ENCODE measurements at places on chromosomes 7 and 10.

GRCh38 chr10:92238054-92238585 is 52.8 kb downstream of the CPEB3 start:
- DNase-seq = no peak

DNA sequence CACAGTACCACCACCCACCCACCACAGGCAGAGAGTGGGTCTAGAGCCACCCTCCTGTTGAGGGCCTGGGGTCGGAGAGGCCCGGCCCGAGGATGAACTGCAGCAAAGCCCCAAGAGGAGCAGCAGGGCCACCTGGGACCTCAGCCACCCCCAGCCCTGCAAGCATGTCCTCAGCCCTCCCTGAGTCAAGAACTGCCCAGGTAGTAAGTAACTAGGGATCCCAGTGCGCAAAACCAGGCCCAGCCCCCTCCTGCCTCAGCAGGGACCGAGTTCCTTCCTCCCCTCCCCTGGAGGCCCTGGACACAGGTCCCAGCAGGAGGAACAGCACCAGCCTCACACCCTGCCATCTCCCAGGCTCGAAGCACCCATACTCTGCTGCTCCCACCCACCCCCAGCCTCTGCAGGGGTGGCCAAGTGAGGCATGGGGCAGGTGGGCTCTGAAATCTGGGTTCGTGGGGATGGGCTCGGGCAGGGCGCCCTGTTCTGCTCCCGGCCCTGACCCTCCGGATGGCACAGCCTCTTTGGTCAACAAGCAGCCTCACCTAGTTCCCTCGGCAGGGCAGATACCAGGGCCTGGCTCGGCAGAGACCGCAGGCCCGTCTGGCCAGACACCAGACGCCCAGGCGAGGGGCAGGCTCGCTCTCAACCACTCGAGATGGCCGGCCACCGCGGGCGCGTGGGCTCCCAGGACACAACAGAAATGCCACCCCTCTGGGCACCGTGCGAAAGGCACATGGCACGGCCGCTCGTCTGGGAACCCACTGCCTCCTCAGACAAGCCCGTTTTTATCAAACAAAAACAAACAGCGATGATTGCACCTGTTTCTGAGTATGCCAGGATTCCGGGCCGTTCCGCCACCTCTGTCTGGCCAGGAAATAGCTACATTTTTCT is 15.2 kb downstream of the PDGFA start:
- DNase-seq = no peak

GRCh38 chr7:129898007-129898406 is 54.8 kb downstream of the UBE2H start:
- DNase-seq = no peak

GRCh38 chr7:156192921-156193320 is 380.7 kb upstream of the SHH start:
- no peak for DNase-seq

- DNase-seq = no peak
Observed at GRCh38 chr10:123896246-123896927, 4.8 kb upstream of the CPXM2 start.

GRCh38 chr7:127907110-127908040 is 123.9 kb downstream of the LRRC4 start:
- no peak for DNase-seq

DNA sequence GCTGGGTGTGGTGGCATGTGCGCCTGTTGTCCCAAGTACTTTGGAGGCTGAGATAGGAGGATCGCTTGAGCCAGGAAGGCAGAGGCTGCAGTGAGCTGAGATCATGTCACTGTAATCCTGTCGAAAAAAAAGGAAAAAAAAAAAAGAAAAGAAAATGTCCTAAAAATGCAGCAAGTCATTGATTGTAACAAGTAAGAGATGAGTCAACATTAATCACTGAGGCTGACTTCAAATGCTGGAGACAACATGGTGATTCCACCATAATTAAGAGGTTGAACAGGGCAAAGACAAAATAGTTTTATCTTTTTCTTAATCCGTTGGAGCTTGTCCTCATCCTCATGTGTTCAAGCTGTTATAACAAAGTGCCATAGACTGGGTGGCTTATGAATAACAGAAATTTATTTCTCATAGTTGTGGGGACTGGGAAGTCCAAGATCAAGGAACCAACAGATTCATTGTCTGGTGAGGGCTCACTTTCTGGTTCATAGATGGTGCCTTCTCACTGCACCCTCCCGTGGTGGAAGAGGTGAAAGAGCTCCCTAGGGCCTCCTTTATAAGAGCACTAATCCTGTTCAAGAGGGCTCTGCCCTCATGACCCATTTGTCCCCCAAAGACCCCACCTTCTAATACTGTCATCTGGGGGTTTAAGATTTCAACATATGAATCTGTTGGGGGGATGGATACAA is 60.3 kb downstream of the TBXAS1 start:
- no peak for DNase-seq

- no peak for DNase-seq
Observed at GRCh38 chr10:4494551-4494950, 331.5 kb upstream of the AKR1E2 start.

DNA sequence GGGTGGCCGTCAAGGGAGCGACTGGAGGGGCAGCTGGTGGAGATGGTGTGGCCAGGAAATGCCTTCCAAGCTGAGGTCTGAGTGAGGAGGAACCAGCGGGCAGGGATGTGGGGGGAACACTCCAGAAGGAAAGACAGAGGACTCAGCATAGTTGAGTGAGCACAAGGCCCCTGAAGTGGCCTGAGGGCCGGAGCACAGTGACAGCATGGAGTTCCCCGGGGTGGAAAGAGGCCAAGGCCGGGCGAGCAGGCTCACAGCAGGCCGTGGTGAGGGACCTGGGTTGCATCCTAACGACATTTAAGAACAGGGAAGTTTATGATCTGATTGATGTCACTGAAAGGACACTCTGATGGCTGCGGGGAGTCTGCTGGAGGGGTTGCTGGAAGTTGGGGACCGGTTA is 48.0 kb downstream of the HTRA1 start:
- DNase-seq = no peak

DNA sequence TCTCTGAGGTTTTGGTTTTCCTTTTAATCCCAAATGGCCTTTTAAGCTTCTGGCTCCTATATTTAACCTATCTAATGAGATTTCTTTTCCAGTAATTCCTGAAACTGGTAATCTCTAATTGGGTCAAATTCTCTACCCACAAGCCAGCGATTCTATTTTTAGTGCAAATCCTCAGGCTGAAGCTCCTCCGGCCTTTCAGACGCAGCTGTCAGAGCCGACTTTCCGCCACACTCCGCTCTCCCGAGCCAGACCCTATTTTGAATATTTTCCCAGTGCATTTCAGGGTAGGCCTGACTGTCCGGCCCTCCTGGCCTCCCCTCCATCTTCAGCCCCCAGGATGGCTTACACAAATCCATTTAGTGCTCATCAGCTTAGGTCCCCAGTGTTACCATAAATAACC is 9.7 kb upstream of the ADCY1 start:
- no peak for DNase-seq

- DNase-seq = no peak
Observed at GRCh38 chr10:46523962-46524471, 32.4 kb downstream of the GPRIN2 start.

DNA sequence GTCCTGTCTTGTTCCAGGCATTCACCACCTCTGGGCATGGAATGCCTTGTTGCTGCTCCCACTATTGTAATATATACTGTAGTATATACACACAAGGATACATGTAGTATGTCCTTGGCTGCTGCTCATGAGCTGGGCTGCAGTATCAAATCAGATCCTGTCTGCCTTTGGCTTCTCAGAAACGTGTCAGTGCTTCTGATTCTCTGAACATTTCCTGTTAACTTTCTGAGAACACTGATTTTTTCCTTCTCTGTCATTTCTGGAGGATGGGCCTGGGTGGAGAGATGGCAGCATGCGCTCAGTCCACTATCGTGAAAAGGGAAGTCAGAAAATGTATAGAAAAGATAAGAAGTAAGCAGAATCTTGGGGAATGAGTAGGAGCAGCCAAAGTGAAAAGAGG is 12.2 kb downstream of the SFTPA2 start:
- no peak for DNase-seq

GRCh38 chr7:98562381-98562823 is 54.7 kb upstream of the NPTX2 start:
- DNase-seq = no peak

GRCh38 chr7:132298790-132299189 is 277.5 kb downstream of the PLXNA4 start:
- no peak for DNase-seq

DNA sequence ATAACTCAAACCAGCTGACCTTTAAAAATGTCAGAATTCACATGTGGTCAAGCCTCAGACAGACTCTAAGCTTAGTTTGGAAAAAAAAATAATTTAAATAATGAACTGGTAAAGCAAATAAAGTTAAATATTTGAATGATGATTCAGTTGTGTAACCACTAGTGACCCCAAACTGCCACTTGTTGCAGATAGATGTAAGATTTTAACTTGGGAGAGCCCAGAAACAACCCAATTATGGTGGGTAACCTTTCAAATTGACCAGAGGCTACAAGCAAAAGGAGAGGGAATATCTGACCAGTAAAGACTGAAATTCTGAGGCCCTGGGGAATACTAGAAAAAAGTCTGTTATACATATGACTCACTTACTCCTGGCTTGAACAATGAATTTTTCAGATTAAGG is 268.1 kb downstream of the HPSE2 start:
- DNase-seq = no peak

DNA sequence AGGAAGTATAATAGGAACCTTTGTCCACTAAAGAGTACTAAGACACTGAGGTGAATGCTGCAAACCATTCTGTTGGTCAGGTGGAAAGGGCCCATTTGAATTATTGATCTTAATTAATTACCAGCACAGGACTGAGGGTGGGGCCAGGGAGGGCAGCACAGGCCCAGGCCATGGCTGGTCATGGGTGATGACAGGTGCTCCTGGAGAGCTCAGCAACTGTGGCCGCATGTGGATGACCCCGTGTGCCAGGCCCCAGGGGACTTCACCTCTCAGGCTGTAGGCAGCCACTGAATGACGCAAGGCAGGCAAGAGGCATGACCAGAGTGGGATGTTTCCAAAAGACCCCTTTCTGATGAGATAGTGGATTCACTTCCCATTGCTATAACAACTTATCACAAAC is 54.2 kb downstream of the HECW1 start:
- DNase-seq = no peak

DNA sequence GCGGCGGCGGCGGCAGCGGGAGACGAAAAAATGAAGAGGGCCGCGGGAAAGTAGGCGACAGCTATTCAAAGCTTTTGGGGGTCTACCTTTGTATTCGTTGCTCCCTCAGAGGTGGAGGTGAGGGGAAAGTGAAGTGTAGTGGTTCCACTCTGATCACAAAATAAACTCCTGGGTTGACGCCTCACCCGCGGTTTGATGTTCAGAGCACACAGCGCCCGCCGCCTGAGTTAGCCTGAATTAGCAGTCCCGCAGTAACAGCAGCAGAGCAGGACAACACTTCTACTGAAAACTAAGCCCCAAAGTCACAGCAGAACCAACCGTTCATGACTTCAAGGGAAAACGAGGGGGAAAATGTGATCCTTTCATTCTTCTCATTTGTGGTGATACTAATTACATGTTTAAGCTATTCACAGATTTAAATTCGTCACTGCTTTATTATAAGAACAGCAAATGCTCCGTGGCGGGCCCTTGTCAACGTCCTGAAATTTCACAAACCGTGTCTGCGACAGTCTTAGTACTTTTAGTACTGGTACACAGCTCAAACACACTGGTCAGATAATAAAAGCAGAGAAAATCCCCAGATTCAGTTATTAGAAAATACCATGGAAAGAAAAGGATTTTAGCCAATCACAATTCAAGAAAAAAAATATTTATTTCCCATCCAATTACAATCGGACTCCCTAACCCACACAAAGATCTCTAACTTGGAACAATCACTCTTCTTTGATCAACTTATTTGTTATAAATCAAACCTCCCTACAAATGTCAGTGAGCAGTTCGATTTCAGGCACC is 563 bp upstream of the JMJD1C start:
- DNase-seq = no peak

DNA sequence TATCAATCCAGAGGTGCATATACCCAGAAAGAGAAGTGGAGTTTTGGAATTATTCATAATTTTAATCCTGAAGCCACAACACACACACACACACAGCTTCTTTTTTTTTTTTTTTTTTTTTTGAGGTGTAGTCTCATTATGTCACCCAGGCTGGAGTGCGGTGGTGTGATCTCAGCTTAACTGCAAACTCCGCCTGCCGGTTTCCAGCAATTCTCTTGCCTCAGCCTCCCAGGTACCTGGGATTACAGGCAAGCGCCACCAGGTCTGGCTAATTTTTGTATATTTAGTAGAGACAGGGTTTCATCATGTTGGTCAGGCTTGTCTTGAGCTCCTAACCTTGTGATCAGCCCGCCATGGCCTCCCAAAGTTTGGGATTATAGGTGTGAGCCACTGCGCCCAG is 35.4 kb downstream of the TET1 start:
- no peak for DNase-seq

GRCh38 chr7:11609096-11609670 is 222.8 kb downstream of the THSD7A start:
- DNase-seq = no peak

DNA sequence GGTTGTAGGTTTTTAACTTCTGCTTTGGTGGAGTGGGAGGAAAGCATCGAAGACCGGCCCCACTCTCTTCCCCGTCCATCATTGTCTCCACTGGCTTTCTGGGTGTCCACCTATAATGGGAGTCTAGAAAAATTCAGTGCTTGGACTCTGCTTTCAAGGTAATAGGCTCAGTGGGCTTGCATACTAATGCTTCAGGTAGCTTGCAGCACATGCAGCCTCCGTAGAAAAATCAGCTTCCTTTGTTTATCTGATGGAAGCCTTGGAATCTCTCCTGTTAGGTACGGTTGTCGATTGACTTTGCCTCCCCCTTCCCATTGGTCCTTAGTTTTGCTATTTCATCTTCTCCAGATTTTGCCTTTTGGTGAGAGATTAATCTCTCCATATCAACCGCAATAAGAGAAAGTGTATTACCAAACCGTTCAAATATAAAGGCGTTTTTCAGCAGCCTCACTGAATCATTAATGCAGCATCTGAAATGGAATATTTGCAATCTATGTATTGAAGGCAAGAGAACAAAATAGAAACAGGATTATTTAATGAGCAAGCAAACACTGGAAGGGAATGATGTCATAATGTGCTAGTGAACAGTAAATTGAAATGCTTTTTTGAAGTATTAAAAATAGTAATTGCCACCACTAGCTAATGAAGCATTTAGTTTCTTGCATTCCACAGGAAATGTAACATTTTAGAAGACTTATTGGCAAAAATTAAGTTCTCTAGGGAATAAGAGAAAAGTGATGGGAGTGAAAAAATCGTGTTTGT is 944 bp downstream of the AVL9 start:
- DNase-seq = no peak

Measured in activated T-helper 1 cell treated with Interleukin-2 at 50 U/mL for 16 hours (primary cell).